Pulmonary artery endothelial cell (primary cell): ENCODE measurements at places on chromosomes 12 and 14. TPM values are rescaled to one million over a fixed set of nuclear protein-coding genes. Genes with fewer than 3 reads are reported as not detected.

DNA sequence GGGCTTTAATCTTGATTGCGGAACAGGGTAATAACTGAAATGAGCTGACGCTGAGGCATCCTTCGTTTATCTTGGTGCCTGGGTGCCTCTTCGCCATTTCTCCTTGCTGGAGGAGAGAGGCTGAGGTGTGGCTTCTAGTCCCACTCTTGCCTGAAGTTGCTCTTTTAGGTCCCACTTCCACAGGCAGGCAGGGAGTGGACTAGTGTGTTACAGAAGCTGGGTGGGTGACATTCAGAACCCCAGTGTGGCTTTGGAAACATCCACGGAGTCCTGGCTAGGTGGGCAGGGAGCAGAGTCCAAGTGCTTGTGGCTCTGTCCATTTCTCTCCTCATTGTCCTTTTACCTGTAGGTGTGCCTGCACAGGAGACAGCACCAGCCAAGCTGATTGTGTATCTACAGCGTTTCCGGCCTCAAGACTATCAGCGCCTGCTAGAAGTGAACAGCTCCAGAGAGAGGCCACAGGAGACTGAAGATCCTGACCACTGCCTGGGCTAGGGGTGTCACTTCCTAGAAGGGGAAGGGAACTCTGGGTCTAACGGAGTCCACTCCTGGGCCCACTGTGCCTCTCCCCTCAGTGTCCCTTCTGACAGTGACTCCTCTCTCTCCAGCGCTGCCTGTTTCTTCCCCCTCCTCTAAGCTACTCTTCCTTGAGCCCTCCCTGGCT, 2.4 kb downstream of the THTPA start:
- no peak for DNase-seq

The GPR68 gene
- 0.46 and 1.3 TPM in 2 replicates for total RNA-seq

The SETD3 gene
- total RNA-seq, result 54.1 and 73.4 TPM in 2 replicates

- DNase-seq, result no peak
Measured at GRCh38 chr12:19759227-19759626, 319.9 kb downstream of the AEBP2 start.

DNA sequence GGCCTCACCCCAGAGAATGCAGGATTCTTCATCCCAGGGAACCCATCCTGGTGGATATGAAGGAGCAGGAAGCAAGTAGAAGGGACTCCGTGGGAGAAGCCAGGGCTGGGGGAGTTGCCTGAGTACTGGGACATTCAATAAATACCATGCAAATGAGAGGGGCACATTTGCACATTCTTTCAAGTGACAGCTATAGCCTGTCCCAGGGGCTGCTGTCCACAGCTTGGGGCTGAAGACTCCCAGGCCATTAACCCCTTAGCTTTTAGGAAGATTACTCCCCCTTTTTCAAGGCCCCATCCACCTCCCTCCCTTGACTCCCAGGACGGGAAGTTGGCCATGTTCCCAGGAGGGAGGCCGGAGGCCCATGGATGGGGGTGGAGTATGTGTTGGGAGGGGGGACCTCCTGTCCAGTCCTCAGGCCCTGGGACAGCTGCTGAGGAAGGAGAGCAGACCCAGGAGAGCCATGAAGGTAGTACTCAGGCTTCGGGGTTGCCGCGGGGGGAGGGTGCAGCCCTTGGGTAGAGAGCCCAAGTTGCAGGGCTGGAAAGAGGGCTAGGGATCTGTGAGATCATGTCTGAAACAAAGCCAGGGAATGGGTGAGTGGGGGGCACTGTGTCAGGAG, 974 bp upstream of the TNS2 start:
- no peak for DNase-seq

GRCh38 chr12:132866251-132866828, 21.1 kb downstream of the CHFR start:
- DNase-seq, result no peak

GRCh38 chr14:73780391-73780790, 66.2 kb upstream of the PNMA1 start:
- no peak for DNase-seq

The ANGEL1 gene
- total RNA-seq, result 8.8 and 8.9 TPM in 2 replicates

The BCL2L14 gene
- not detected in 2 replicates for total RNA-seq

GRCh38 chr14:54786838-54787237, 115.8 kb downstream of the GCH1 start:
- no peak for DNase-seq

- no peak for DNase-seq
Measured at GRCh38 chr14:54782751-54783659, 119.6 kb downstream of the GCH1 start.

DNA sequence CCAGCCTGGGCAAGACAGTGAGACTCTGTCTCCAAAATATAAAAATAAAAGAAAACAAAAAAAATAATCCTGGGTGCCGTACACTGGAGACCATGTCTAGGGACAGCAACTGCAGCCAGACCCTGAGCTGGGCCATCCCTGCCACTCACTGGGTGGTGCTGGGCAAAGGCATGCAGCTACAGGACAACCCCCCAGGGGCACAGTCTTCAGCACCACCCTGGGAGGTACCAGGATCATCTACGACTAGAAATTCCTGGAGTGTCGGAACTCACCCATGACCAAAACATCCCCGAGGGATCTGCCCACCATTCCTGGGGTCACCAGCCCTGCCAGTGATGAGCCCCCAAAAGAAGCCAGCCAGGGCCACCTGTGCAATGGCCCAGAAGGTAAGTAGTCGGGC, 35.7 kb upstream of the SUPT16H start:
- DNase-seq, result no peak

DNA sequence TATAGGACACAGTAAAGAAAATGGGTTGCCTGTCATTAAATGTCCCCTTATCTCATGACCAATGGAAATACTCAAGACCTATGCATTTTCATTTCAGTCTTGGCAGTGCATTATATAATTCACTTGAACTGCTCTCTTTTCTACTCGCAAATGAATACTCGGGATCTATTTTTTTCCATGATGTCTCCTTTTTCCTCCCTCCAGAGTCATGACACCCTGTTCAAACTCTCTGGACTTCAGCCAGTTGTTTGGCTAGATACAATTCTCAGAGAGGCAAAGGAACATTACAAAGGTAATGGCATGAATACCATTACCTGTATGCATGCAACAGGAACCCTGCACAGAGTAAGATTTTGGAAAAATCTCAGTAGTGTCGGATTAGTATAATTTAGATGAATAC, 130.9 kb downstream of the GPR135 start:
- DNase-seq, result no peak

DNA sequence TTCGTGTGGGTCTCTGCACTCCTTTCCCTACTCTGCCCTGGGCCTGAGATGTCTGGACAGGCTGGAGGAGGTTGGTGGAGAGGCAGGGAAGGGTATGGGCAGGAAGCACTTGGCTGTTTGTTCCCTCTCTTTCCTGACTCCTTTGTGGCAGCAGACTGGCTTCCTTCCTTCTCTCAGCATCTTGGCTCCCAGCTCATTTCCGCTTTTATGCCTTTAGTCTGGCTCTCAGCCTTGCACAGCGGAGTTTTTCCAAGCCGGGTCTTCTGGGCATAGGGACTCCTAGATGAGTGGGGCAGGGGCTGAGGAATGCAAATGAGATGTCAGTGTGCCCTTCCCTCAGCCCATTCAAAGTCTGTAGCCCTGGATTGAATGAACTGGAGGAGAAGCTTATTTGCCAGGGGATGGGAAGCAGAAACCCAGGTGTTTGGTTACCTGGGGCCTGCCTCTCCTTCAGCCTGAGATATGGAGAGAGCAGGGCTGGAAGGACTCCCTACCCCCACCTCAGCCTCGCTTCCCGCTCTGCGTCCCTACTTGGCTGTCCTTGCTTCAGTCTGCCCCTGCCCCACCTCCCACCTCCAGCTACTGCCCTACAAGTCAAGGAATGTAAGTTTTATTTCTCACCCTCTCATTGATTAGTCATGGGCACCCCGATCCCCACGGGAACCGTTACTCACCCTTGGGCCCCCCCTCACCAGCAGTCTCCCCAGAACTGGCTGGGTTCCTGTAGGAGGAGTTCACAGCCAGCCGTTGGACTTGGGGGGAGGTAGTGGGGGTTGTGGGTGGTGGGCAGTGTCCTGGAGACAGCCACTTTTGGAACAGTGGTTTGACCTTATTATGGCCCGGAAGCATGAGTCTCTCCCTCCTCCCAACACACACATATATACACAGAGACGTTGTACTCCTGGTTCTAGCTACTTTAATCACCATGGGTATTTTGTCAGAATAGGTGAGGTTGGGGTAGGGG, 9.3 kb upstream of the ITGA5 start:
- peak; percentile 93 for DNase-seq

DNA sequence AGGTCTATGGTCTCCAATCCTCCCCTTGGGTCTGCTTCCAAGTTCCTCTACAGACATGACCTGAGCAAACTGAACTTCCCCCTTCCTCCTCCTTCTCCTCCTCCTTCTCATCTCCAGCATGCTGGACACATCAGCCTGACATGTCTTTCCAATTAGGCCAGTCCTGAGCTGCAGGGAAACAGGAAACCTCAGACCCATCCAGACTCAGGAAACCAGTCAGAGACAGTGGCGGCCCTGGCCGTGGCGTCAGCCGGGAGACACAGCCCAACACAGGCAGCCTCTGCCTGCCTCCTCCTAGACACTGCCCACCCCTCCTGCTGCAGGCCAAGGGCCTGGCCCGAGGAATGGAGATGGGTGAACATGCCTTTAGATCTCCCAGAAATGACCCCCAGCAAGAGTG, 468.8 kb downstream of the BCL11B start:
- DNase-seq, result no peak

The OAS2 gene
- total RNA-seq, result 11.1 and 16.5 TPM in 2 replicates

DNA sequence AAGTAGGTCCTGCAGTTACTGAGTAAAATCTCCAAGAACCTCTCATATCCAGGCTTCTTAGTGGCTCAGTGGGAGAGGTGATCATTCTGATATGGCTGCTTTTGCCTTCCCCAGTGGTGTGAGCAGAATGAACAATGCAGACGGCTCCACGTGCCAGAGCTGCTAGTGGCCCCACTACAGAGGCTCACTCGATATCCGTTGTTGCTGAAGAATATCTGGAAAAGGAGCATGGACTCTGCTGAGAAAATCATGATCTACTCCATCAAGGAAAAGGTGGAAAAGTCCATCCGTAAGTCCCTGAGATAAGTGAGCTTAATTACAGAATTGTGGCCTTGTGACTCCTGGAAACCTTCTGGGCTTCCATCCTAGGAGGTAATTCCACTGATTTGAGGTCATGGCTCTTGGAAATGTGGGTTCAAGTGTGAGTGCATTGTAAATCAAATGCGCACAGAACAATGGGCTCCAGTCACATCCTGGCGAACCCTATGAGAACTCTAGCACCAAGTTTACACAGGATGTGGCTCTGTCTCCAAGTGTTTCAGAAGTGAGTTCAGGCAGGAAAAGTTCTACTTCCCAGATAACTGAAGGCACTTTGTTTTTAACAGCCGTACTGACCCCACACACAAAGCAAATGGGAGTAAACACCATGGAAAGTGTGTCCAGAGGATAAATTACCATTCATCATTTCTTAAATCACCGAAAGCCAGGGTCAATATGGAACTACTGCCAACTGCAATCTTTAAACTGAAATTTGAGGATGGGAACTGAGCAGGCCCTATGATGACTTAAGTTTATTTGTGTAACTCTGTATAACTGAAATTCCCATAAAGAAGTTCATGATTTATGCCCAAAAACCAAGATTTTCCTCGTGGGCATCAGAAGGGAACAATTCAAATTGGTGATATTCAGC, 51.4 kb downstream of the PLEKHG7 start:
- peak; percentile 98 for DNase-seq

GRCh38 chr12:1213618-1214205, 222.7 kb downstream of the ERC1 start:
- DNase-seq, result no peak

GRCh38 chr12:81942594-81942993, 183.4 kb upstream of the PPFIA2 start:
- DNase-seq, result no peak

GRCh38 chr12:109762673-109763191, 49.1 kb downstream of the FAM222A start:
- no peak for DNase-seq

The RIMBP2 gene
- total RNA-seq, result not detected in 2 replicates

The GUCY2C gene
- total RNA-seq, result not detected in 2 replicates

The VWF gene
- 535 and 577 TPM in 2 replicates for total RNA-seq

- DNase-seq, result no peak
Measured at GRCh38 chr14:77667331-77667730, 40.5 kb downstream of the ALKBH1 start.

- DNase-seq, result no peak
Measured at GRCh38 chr14:101490771-101491170, 70.5 kb upstream of the DIO3 start.

DNA sequence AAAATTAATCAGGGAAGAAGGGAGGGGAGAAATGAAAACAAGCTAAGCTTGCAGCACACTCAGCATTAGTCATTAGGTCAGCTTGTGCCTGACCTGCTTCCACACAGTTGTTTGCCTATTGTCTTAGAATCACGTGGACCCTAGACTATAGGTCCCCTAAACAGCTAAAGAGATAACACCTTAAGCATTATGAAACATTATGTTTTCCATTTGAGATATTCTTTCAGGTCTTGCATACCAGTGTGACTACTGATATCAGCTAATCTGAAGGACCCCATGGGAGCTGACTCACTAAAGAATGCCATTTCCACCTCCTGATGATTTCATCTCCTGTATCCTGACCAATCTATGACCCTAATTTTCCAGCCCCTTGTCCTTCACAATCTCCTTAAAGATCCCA, 154.1 kb upstream of the FUT8 start:
- DNase-seq, result peak; percentile 79

- DNase-seq, result no peak
Measured at GRCh38 chr12:103840462-103840875, 565 bp downstream of the NT5DC3 start.

The PZP gene
- total RNA-seq, result 0.14 and 0.40 TPM in 2 replicates

DNA sequence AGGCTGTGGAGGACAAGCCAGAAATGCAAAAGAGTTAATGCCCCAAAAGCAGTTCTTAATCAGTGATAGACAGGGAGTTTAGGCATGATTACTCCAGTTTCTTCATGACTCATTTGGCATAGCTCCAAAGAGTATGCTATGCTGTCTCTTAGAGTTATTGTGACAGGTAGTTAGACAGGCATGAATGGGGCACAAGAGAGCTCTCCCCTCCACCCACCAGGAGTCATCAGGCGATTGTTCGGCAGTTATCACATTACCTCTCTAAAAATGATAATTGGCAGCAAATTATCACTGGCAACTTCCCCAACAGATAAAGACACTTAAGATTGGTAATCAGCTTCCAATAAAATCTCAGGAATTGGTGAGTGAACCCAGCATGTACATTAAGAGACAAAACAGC, 320.1 kb downstream of the DAD1 start:
- no peak for DNase-seq

DNA sequence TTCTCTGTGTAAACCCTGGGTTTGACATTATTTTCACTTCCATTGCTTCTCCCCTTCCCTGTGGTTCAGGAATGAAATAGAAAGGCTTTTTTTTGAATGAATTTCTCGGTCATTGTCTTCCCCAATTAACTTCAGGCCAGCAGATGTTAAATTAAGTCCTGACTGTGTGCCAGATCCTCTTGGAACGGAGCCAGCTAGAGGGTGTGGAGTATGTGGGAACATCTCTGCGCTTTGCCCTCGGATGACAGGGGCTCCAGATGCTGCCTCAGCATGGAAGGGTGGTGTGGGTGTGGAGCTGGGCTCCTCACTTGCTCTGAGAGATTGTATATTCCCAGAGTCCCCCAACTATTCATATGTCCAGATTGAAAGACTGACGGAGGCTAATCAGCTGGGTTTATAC, 13.1 kb downstream of the KRT85 start:
- DNase-seq, result no peak
